T-helper 17 cell (primary cell): ENCODE measurements at places on chromosomes 11 and 22. TPM values are rescaled to one million over a fixed set of nuclear protein-coding genes. Genes with fewer than 3 reads are reported as not detected.

The BDNF gene
- not detected for total RNA-seq

- H3K27me3 ChIP-seq = no peaks in the 10 kb centered on the region
- H3K36me3 ChIP-seq = peaks cover 3% of the 10 kb centered on the region
- H3K4me3 ChIP-seq = peak overlapping the region; percentile 25
- no peak for DNase-seq
Observed at GRCh38 chr11:64356498-64357411, 2.2 kb upstream of the RPS6KA4 start.

The SCGB1A1 gene
- not detected for total RNA-seq

DNA sequence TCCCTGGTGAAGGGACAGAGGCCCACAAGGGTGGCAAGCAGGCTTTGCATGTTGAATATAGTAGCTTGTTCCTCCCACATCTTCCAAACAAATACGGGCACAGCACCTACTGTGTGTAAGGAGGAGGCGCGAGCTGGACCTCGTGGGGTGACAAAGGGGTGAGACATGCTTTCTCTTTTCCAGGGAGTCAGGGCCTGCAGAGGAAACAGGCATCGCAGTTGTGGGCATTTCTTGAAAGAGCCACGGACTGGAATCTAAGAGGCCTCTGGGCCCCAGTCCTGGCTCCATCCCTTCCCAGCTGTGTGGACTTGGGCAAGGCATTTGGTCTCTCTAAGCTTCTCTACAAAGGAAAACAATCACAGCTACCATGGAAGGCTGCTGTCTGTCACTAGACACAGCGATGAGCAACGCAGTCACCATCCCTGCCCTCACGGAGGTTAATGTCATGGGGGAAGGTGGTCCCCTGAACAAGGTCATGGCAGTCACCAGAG is 13.0 kb upstream of the CDC42EP1 start:
- no peak overlapping the region for H3K4me3 ChIP-seq
- H3K4me1 ChIP-seq = peaks cover 7% of the 10 kb centered on the region
- peaks cover 10% of the 10 kb centered on the region for H3K27me3 ChIP-seq
- no peaks in the 10 kb centered on the region for H3K36me3 ChIP-seq
- H3K27ac ChIP-seq = no peak overlapping the region
- DNase-seq = no peak

The NOX4 gene
- total RNA-seq = not detected

The MMP13 gene
- not detected for total RNA-seq

DNA sequence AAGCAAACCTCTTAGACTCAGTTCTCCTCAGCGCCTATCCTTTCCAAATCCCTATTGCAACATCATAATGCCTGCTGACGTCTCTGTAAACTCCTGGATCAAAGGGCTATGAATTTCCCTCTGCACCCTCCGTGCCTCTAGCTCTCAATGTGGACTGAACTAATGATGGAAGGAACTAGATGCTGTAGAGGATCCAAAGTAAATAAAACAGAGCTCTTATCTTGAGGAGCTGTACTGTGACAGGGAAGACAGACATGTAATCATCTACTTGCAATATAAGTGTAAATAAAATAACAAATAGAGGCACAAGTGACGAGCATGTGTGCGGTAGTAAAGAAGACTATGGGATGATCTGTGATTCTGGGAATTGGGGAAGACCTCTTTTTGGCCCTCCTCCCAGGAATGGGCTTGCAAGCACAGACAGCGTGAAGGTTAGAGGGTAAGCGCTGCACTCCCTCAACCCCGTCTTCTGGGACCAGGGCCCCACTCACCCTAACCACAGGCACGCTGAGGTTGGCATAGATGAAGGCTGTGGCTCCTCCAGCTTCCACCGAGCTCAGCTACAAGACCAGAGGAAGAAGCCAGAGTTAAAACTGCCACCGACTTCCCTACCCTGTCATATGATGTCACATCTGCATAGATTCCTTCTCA is 42.2 kb downstream of the P4HA3 start:
- DNase-seq = no peak
- no peak overlapping the region for H3K4me3 ChIP-seq
- H3K27me3 ChIP-seq = peaks cover 61% of the 10 kb centered on the region
- H3K27ac ChIP-seq = peak overlapping the region; percentile 27

GRCh38 chr22:37329238-37330140 is 47.2 kb downstream of the CYTH4 start:
- peaks cover 63% of the 10 kb centered on the region for H3K27me3 ChIP-seq
- H3K36me3 ChIP-seq = peaks cover 4% of the 10 kb centered on the region
- DNase-seq = no peak

The TSGA10IP gene
- total RNA-seq = not detected

DNA sequence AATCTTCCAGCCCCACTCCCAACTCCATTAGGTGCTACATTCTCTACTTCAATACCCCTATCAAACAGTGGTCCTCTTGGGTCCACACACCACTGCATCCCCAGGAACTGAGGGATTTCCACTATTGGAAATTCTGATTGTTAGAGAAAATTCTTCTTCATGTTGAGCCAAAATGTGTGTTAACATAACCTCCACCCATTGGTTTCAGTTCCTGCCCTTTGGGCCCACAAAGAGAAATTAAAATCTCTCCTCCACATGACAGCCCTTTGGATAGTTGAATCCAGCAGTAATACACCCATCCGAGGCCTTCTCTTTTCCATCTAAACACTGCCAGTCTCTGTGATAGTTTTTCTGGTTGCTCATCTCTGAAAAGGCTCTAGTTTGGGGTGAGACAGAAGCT is 2.1 kb downstream of the VSIG2 start:
- peaks cover 2% of the 10 kb centered on the region for H3K36me3 ChIP-seq
- peaks cover 9% of the 10 kb centered on the region for H3K4me1 ChIP-seq
- H3K27me3 ChIP-seq = peaks cover 5% of the 10 kb centered on the region
- DNase-seq = no peak

- no peak for DNase-seq
- peaks cover 70% of the 10 kb centered on the region for H3K27me3 ChIP-seq
- H3K4me1 ChIP-seq = peaks cover 5% of the 10 kb centered on the region
- no peak overlapping the region for H3K4me3 ChIP-seq
- no peak overlapping the region for H3K27ac ChIP-seq
Observed at GRCh38 chr11:113947994-113948393, 26.9 kb upstream of the HTR3A start.

- H3K4me1 ChIP-seq = no peaks in the 10 kb centered on the region
- no peak overlapping the region for H3K4me3 ChIP-seq
- no peak overlapping the region for H3K27ac ChIP-seq
- H3K27me3 ChIP-seq = peaks cover 6% of the 10 kb centered on the region
- H3K36me3 ChIP-seq = no peaks in the 10 kb centered on the region
Observed at GRCh38 chr11:104222464-104222863, 58.5 kb upstream of the PDGFD start.

DNA sequence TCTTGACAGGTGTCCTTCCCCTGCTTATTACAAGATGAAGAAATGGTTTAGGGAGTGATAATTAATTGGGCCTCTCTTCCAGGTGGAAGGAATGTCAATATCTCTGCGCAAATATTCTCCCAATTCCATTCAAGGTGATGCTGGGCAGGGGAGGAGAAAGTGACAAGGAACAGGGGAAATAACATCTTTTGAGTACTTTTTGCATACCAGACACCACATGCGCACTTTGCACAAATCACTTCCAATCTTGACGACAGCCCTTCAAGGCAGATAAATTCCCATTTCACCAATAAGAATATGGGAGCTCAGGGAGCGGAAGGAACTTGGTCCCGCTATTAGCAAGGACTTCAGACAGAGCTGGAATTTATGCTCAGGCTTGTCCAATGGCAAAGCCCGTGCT is 145.1 kb upstream of the TBCEL start:
- H3K27ac ChIP-seq = no peak overlapping the region
- H3K36me3 ChIP-seq = no peaks in the 10 kb centered on the region
- no peak overlapping the region for H3K4me3 ChIP-seq

The CCDC116 gene
- 0.13 TPM for total RNA-seq

- peak overlapping the region; percentile 94 for H3K27ac ChIP-seq
- no peaks in the 10 kb centered on the region for H3K27me3 ChIP-seq
- DNase-seq = no peak
- peaks cover 4% of the 10 kb centered on the region for H3K36me3 ChIP-seq
- H3K4me1 ChIP-seq = peaks cover 24% of the 10 kb centered on the region
Observed at GRCh38 chr11:14555818-14556217, 35.6 kb upstream of the PSMA1 start.

GRCh38 chr11:84232511-84232910 is 946.3 kb upstream of the CCDC90B start:
- H3K27me3 ChIP-seq = no peaks in the 10 kb centered on the region
- H3K4me3 ChIP-seq = no peak overlapping the region
- no peak for DNase-seq
- H3K36me3 ChIP-seq = no peaks in the 10 kb centered on the region
- H3K4me1 ChIP-seq = no peaks in the 10 kb centered on the region

GRCh38 chr22:32735526-32735925 is 66.0 kb upstream of the TIMP3 start:
- H3K4me1 ChIP-seq = no peaks in the 10 kb centered on the region
- no peak for DNase-seq
- peaks cover 57% of the 10 kb centered on the region for H3K27me3 ChIP-seq
- peaks cover 6% of the 10 kb centered on the region for H3K36me3 ChIP-seq
- no peak overlapping the region for H3K27ac ChIP-seq

DNA sequence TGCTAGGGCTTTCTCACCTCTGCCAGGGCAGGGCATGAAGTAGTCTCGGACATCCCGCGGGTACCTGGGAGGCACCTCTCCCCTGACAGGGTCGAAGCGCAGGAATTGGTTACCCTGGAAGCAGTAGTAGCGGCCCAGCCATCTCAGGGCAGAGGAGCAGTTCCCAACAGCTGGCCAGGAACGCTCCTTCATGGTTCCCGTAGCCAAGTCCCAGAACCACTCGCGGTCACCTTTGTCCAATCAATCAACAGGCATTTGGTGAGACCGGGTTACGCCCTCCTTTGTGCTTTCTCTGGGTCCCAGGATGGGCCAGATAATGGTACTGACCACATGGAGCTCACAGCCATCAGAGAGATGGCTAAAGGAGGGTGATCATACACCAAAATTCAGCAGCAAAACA is 3.4 kb downstream of the HPX start:
- peaks cover 3% of the 10 kb centered on the region for H3K36me3 ChIP-seq
- H3K4me1 ChIP-seq = peaks cover 6% of the 10 kb centered on the region
- no peak for DNase-seq
- H3K27me3 ChIP-seq = no peaks in the 10 kb centered on the region
- no peak overlapping the region for H3K4me3 ChIP-seq

GRCh38 chr11:34749666-34750659 is 129.1 kb downstream of the EHF start:
- no peak overlapping the region for H3K4me3 ChIP-seq
- no peaks in the 10 kb centered on the region for H3K4me1 ChIP-seq
- H3K36me3 ChIP-seq = no peaks in the 10 kb centered on the region
- DNase-seq = no peak

- H3K27ac ChIP-seq = peak overlapping the region; percentile 100
- no peaks in the 10 kb centered on the region for H3K27me3 ChIP-seq
- peak overlapping the region; percentile 97 for H3K4me3 ChIP-seq
- H3K36me3 ChIP-seq = peaks cover 12% of the 10 kb centered on the region
- peaks cover 50% of the 10 kb centered on the region for H3K4me1 ChIP-seq
Observed at GRCh38 chr11:128522943-128523518, 64.3 kb downstream of the ETS1 start.

The BSCL2 gene
- 20.8 TPM for total RNA-seq

The B4GALNT4 gene
- 6.0 TPM for total RNA-seq

- H3K4me3 ChIP-seq = no peak overlapping the region
- H3K4me1 ChIP-seq = no peaks in the 10 kb centered on the region
- no peaks in the 10 kb centered on the region for H3K36me3 ChIP-seq
- DNase-seq = no peak
Observed at GRCh38 chr22:34769361-34769760, 296.6 kb upstream of the ISX start.

DNA sequence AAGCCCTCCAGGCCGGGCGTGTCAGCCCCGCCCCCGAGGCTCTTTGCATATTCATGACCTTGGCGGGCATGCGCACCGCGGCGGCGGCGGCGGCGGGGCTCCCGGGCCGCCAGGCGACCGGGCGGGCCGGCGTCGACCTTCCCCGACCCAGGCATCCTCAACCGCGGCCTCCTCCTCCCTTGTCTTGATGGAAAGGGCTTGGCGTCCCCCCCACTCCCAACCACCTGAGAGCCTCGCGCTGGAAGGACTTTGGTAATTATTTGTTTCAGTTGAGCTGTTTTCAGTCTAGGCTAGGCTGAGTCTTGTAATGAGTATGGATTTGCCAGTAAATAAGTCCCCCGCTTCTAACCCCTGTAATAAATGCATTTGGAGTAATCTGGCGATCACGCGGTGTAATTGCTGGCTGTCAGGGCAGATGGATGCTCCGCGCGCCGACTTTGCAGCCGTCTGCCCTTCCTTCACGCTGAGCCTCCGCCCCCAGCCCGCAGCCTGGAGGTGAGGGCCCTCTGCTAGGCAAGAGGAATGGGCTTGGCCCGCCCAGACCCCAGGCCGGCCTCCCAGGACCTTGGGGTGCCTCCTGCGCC is 25.2 kb downstream of the FLRT1 start:
- no peak overlapping the region for H3K27ac ChIP-seq
- peak overlapping the region; percentile 89 for H3K4me3 ChIP-seq
- H3K27me3 ChIP-seq = peaks cover 22% of the 10 kb centered on the region
- peak; percentile 42 for DNase-seq
- no peaks in the 10 kb centered on the region for H3K36me3 ChIP-seq

The OR51I2 gene
- not detected for total RNA-seq

The ISX gene
- total RNA-seq = not detected

- peak overlapping the region; percentile 71 for H3K27ac ChIP-seq
- peaks cover 9% of the 10 kb centered on the region for H3K36me3 ChIP-seq
- peaks cover 7% of the 10 kb centered on the region for H3K4me1 ChIP-seq
- no peak for DNase-seq
- H3K4me3 ChIP-seq = no peak overlapping the region
- no peaks in the 10 kb centered on the region for H3K27me3 ChIP-seq
Observed at GRCh38 chr22:24341627-24342026, 71.0 kb downstream of the SPECC1L start.

The PDE2A gene
- total RNA-seq = 4.9 TPM

DNA sequence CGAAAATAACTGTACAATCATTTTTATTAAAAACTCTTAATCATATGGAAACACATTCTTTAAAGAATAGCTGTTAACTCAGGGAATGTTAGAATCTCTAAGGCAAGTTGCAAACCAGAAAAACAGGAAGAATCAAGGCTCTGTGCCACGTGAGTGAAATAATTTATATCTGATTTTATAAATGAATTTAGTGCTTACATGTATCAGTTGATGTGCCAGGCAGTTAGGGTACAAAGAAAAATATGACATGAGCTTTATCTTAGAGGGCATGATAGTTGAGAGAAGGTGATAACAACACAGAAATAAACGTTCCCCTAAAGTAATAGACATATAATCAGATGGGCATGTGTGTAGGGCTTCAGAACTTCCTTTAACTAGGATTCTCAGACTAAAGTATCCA is 734.5 kb upstream of the CCDC179 start:
- H3K27me3 ChIP-seq = no peaks in the 10 kb centered on the region
- no peak overlapping the region for H3K27ac ChIP-seq
- no peaks in the 10 kb centered on the region for H3K4me1 ChIP-seq
- no peak for DNase-seq
